CD4-positive, alpha-beta T cell treated with Interleukin-15 for 4 hours (primary cell): ENCODE measurements at places on chromosomes 11 and 22.

GRCh38 chr11:72144807-72145565 is 9.5 kb downstream of the FOLR3 start:
- DNase-seq: no peak

GRCh38 chr11:86740628-86741483 is 59.5 kb upstream of the PRSS23 start:
- DNase-seq: no peak

DNA sequence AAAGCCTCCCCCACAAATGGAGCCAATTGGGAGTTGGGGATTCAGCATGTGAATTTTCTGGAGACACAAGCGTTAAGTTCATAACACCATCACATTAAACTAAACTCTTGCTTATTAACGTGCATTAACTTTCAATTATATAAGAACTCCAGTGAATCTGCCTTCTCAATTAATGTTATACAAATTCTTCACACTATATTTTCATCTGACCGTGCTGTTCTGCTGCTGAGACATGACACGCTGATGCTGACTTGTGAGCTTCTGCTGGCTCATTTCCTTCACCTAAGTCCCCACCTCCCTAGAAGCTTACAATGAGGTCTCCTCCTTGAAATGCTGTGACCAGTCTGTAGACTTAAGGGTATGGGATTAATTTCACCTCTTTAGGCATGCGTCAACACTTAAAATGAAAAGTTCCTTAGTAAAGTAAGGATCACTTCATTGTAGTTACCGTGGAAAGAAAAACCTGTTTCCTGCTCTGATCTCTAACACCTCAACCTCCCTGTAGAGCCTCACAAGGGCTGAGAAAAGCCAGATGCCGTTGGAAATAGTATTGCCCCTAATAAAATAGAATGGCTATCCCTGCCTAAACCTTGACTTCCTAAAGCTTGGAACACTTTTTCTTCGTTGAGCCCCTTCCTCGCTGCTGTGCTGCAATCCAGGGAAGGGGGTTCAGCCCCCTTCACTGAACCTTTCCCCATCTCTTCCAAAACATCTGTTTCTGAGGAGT is 2.2 kb downstream of the HBG2 start:
- no peak for DNase-seq

DNA sequence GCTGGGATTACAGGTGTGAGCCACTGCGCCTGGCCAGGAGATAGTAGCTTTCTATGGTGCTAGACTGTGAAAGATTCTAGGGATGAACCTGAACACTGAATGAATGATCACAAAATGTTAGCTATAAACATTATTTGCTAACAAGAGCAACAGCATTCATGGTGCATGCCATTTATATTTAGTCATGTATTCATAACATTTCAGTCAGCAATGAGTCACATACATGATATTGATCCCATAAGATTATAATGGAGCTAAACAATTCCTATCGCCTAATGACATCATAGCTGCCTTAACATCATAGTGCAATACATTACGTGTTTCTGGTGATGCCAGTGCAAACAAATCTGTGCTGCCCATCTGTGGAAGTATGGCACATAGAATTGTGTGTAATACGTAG is 164.1 kb downstream of the ARHGAP42 start:
- DNase-seq: no peak

- DNase-seq: no peak
Measured at GRCh38 chr11:107385361-107385981, 72.2 kb downstream of the CWF19L2 start.

GRCh38 chr11:119784421-119784820 is 55.4 kb upstream of the NECTIN1 start:
- no peak for DNase-seq
